Upper lobe of left lung (tissue), 6 donors: ENCODE measurements at places on chromosomes 1 and 21. TPM values are rescaled to one million over a fixed set of nuclear protein-coding genes. Genes with fewer than 3 reads are reported as not detected.

DNA sequence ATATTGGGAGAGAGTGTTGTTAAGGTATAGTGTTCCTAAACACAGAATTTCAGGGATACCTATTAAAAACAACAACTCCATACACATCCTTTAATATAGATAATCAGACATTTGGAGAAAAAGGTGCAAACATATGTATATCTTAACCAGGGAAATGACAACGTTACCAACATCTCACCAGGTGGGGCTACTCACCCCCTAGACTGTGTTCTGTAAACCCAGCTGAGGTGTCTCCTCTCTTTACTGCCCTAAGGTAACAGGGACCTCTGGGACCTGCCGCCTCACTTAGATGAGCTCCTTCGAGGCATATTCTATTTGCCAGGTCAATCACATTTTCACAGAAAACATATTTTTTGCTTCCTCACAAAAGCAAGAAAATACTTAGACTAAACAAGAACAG is 13.4 kb downstream of the RRAGC start:
- no peak overlapping the region for H3K4me3 ChIP-seq
- no peak overlapping the region for H3K27ac ChIP-seq
- no peaks in the 10 kb centered on the region for H3K4me1 ChIP-seq
- H3K27me3 ChIP-seq, result no peaks in the 10 kb centered on the region

GRCh38 chr1:15592285-15592684 is 7.4 kb upstream of the AGMAT start:
- H3K4me1 ChIP-seq, result no peaks in the 10 kb centered on the region
- H3K36me3 ChIP-seq, result no peaks in the 10 kb centered on the region

DNA sequence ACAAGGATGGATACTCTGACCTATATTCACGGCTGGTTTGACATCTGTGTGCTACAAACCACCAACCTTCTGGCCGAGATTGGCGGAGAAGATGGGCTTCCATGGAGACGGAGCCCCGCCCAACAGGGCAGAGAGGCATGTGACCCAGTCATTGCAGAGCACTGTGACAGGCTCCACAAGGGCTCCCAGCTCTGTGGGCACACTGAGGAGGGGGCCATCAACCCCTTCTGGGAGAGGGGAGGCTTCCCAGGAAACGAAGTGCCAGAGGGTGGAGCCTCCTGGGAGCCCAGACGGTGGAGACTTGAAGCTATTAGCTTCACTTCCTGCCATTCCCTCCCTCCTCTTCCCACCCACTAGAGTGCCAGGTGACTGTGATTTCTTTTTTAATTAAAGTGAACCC is 71.6 kb upstream of the IFFO2 start:
- H3K4me1 ChIP-seq, result no peaks in the 10 kb centered on the region
- H3K36me3 ChIP-seq, result no peaks in the 10 kb centered on the region
- H3K27me3 ChIP-seq, result no peaks in the 10 kb centered on the region
- H3K4me3 ChIP-seq, result no peak overlapping the region
- no peak overlapping the region for H3K27ac ChIP-seq

DNA sequence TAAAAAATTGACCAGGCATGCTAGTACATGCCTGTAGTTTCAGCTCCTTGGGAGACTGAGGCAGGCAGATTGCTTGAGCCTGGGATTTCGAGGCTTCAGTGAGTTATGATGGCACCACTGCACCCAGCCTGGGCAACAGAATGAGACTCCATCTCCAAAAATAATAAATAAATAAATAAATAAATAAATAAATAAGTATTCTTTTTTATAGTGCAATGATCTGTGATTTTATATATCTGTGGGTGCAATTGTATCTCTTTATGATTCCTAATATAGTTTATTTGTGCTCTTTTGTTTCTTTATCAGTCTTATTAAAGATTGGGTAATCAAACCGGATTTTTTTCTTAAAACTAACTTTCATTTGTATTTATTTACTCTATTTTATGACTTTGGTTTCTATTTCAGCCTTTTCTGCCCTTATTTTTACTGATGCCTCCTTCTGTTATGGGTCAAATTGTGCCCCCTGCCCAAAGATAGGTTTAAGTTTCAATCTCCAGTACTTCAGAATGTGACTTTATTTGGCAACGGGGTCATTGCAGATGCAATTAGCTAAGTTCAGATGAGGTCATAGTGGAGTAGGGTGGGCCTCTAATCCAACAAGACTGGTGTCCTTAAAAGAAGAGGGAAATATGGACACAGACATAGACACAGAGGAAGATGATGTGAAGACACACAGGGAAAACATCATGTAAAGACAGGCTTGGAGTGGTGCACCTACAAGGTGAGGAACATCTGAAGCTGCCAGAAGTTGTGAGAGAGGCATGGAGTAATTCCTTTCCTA is 74.9 kb upstream of the CDC42BPA start:
- no peaks in the 10 kb centered on the region for H3K4me1 ChIP-seq
- no peak overlapping the region for H3K4me3 ChIP-seq
- no peak overlapping the region for H3K27ac ChIP-seq
- H3K36me3 ChIP-seq, result no peaks in the 10 kb centered on the region
- H3K27me3 ChIP-seq, result no peaks in the 10 kb centered on the region

- H3K36me3 ChIP-seq, result no peaks in the 10 kb centered on the region
- peaks cover 38% of the 10 kb centered on the region for H3K4me1 ChIP-seq
- no peak overlapping the region for H3K4me3 ChIP-seq
- H3K27ac ChIP-seq, result peak overlapping the region; percentile 50
- H3K27me3 ChIP-seq, result no peaks in the 10 kb centered on the region
These were observed 61.0 kb downstream of the DNTTIP2 start for GRCh38 chr1:93817819-93818569.

GRCh38 chr1:56132520-56132919 is 446.8 kb downstream of the PLPP3 start:
- no peak overlapping the region for H3K4me3 ChIP-seq
- no peaks in the 10 kb centered on the region for H3K36me3 ChIP-seq
- H3K27me3 ChIP-seq, result no peaks in the 10 kb centered on the region
- peaks cover 5% of the 10 kb centered on the region for H3K4me1 ChIP-seq
- H3K27ac ChIP-seq, result no peak overlapping the region

- peak within 1 kb of the TSS; percentile 49 for H3K4me3 ChIP-seq
- peak; percentile 87 for DNase-seq
- H3K27me3 ChIP-seq, result peaks cover 10% of the 10 kb centered on the region
- H3K36me3 ChIP-seq, result no peaks in the 10 kb centered on the region
These were observed at the start of gene ARTN for GRCh38 chr1:43933386-43934100. Gene ARTN, plus strand, starts transcription at chr1:43933801. Its CDS starts 1,856 bp downstream, at chr1:43935657.

DNA sequence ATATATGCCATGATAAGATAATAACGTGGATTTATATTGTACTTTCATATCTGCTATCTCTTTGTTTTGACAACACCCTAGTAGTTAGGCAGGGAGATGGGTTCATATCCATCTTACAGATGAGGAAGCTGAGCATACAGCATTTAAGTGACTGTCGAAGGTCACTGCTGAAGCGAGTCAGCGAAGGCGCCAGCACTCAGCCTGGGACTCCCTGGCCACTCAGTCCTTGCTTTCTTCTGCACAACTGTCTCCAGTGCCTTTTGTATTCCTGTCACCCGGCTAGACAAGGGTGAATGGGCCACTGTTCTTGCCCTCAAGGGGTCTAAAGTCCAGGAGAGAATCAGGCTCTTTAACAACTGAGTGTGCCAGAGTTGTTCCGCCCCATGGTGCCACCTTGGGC is 3.1 kb downstream of the ARHGEF10L start:
- no peak overlapping the region for H3K27ac ChIP-seq
- H3K27me3 ChIP-seq, result peaks cover 2% of the 10 kb centered on the region
- DNase-seq, result no peak
- peaks cover 20% of the 10 kb centered on the region for H3K4me1 ChIP-seq
- H3K4me3 ChIP-seq, result no peak overlapping the region
- H3K36me3 ChIP-seq, result no peaks in the 10 kb centered on the region

GRCh38 chr1:110076789-110077500 is 6.5 kb upstream of the ALX3 start:
- no peak overlapping the region for H3K4me3 ChIP-seq
- no peaks in the 10 kb centered on the region for H3K36me3 ChIP-seq
- no peaks in the 10 kb centered on the region for H3K4me1 ChIP-seq
- no peaks in the 10 kb centered on the region for H3K27me3 ChIP-seq
- DNase-seq, result no peak

DNA sequence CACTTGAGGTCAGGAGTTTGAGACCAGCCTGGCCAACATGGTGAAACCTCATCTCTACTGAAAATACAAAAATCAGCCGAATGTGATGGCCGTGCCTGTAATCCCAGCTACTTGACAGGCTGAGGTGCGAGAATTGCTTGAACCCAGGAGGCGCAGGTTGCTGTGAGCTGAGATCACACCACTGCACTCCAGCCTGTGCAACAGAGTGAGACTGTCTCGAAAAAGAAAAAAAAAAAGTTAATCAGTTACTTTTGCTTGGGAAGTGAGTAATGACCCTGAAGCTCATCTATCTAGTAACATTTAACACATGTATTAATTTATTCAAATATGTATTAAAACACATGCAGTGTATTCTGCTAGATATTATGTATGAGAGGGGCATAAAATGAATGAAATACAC is 49.4 kb downstream of the ZNF326 start:
- no peaks in the 10 kb centered on the region for H3K4me1 ChIP-seq
- H3K27me3 ChIP-seq, result no peaks in the 10 kb centered on the region
- no peaks in the 10 kb centered on the region for H3K36me3 ChIP-seq
- DNase-seq, result no peak
- no peak overlapping the region for H3K27ac ChIP-seq

- no peak overlapping the region for H3K27ac ChIP-seq
- H3K27me3 ChIP-seq, result no peaks in the 10 kb centered on the region
- no peak overlapping the region for H3K4me3 ChIP-seq
- no peaks in the 10 kb centered on the region for H3K36me3 ChIP-seq
- DNase-seq, result no peak
These were observed 127.6 kb upstream of the CTTNBP2NL start for GRCh38 chr1:112268408-112268807.

Gene CYP4X1
- total RNA-seq, result 8.9 TPM

Gene CFAP107
- total RNA-seq, result 3.4 TPM

Gene TXNIP
- 770 TPM for total RNA-seq

Gene KIF26B
- 2.1 TPM for total RNA-seq

Gene FCGR3A
- 237 TPM for total RNA-seq

Gene TDRD5
- 0.89 TPM for total RNA-seq
